Breast epithelium (tissue), 4 donors: ENCODE measurements at places on chromosomes 4 and X.

GRCh38 chrX:41604177-41604576 is 84.6 kb upstream of the GPR34 start:
- DNase-seq, result no peak

DNA sequence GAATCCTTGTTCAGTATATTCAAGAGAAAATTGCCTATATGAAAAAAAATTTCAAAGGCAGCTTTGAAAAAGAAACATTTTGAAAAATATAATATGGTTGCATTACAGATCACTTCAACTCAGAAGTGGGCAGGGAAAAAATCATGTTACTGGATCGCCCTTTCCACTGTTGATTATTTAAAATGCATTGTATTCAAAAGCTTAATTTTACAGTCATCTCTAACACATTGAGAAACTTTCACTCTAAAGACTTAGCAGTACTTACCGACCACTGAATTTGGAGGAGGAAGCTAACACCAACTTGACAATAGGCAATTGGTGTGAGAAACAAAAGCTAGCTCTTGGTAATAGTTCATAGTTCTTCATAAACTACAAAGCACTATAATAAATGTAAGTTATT is 101.9 kb downstream of the CEP135 start:
- no peak for DNase-seq

DNA sequence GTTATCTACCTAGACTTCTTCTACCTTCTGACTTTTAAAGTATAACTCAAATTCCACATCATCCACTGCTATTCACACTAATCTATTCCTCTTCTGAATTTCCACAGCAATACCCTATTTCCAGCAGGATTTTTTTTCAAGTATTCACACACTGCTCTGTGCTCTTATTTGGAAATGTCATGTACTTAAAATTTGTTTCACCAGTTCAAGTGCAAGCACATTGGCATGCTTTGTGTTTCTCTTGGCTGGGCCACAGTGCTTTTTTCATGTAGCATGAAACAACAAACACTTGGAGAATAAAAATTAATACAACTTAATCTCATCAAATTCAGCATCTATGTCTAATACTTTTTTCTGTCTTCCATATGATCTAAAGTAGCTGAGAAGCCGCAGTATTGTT is 161.8 kb upstream of the PCDH18 start:
- no peak for DNase-seq

DNA sequence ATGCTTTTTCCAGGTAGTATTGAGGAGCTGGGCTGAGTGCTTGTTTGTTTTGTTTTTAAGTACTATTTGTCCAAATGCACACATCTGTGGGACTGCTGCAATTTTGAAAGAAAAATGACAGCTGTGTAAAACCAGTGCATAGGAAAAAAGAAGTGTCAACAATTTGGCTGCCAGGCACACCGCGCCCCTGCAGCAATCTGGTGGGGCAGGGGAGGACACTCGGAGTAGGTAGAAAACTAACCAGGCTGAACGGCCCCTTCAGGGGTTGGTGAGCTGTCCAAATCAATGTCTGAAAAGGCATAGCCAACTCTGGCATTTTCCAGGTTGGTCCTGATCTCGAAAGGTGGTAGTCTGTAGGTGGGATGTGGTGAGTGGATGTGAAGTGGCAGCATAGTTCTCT is 1.1 kb downstream of the LDOC1 start:
- DNase-seq, result no peak

DNA sequence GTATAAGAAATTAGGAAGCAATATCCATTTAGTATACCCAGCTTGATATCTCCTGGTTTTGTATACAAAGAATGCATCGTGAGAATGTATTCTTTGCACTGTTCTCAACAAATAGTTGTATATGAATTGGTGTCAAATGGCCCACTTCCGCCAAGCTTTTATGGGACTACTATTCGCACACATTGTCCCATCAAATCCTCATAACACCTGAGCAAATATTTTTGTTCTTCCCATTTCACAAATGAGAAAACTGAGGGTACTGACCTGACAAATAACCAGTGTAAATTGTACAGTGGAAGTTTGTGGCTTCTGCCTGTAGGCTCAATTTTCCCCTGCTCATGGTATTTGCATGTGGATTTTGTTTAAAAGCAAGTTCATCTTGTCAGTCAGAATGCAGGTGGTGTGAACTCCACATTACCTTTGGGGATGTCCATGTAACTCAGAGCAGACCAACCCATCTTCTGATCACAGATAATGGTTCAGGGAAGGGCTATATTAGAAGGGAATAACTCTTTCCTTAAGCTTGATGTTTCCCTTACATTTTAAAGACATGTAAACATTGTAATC is 51.5 kb upstream of the FAM241A start:
- no peak for DNase-seq

GRCh38 chrX:77009691-77010090 is 437.5 kb upstream of the FGF16 start:
- no peak for DNase-seq

DNA sequence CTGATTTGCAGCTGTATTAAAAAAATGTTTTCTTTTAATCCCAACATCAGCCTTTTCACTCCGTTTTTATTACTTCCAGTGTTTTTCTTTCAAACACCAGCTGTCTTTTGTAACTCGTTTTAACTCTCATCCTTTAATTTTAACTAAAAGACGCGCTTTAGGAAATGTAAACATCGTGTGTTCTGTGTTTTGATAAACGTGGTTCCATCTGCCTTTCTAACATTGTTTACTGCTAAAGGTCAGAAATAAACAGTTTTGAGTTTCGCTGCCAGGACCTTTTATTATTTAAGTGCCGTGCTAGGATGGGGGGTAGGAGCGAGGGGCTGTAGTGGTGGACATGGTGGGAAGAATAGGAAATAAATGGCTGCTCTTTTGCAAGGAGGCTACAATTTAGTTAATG is 1.5 kb downstream of the N4BP2 start:
- DNase-seq, result no peak

DNA sequence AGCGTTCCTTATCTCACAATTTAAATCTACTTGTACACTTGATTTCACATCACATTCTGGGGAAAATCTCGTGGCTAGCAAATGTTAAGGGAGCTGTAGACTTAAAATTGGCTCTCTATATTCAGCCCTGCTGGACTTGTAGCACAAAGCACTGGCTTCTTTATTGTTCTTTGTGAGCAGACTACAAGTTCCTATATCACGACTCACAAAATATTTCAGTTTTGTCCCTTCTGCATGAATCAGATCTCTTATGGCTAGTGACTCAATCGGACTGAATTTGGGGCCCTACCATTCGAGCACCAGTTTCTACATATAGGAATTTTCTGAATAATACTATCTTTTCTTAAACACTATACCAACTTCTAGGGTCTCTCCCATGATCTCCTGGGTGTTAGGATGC is 390.1 kb downstream of the ADAM29 start:
- no peak for DNase-seq

DNA sequence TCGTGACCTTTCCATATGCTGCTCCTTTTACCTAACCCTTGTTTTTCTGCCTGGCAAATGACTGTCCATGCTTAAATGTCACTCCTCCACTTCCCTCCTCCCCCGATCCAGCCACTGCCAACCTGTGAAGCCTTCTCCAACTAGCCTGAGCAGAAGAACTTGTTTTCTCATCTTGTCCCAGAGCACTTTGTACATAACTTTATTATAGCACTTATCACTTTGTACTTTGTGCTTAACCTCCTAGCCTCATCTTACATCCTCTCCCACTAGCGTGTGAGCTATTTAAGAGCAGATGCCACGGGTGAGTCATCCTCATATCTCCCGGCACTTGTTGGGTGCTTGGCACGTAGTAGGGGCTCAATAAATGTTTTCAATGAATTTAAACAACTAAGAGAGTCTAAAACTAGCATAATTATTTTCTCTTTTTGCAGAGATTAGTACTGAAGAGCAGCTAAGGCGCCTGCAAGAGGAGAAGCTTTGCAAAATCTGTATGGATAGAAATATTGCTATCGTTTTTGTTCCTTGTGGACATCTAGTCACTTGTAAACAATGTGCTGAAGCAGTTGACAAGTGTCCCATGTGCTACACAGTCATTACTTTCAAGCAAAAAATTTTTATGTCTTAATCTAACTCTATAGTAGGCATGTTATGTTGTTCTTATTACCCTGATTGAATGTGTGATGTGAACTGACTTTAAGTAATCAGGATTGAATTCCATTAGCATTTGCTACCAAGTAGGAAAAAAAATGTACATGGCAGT is 46.9 kb downstream of the XIAP start:
- no peak for DNase-seq
